ENCODE measurements at places on chromosomes 4 and X. TPM values are rescaled to one million over a fixed set of nuclear protein-coding genes. Genes with fewer than 3 reads are reported as not detected.

- H3K36me3 ChIP-seq: no peaks in the 10 kb centered on the region
- no peak overlapping the region for H3K27ac ChIP-seq
These were observed 5.7 kb upstream of the SORCS2 start for GRCh38 chr4:7186516-7187167.

Gene PCYT1B
- total RNA-seq: 19.2 TPM

GRCh38 chr4:2962614-2963174, 512 bp downstream of the NOP14 start:
- peaks cover 10% of the 10 kb centered on the region for H3K36me3 ChIP-seq
- DNase-seq: peak; percentile 87
- peak overlapping the region; percentile 80 for H3K27ac ChIP-seq

Gene ARHGEF38
- 0.51 TPM for total RNA-seq

Data from endodermal cell (in vitro differentiated cells).